ENCODE measurements at places on chromosomes 12 and 14.

DNA sequence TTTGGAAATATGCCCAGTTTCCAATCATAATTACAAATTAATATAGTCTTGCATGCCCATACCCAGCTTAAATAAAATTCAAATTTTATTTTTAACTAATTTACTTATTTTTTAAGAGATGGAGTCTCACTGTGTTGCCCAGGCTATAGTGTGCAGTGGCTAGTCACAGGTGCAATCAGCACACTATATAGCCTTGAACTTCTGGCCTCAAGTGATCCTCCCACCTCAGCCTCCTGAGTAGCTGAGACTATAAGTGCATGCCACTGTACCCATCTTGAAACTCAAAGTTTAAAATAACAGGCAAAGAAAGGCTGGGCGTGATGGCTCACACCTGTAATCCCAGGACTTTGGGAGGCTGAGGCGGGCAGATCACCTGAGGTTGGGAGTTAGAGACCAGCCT, 10.3 kb downstream of the MLH3 start:
- DNase-seq, result no peak

- no peak for DNase-seq
Measured at GRCh38 chr14:90301668-90302090, 30.1 kb downstream of the NRDE2 start.

GRCh38 chr14:100438678-100439592, 115.8 kb downstream of the SLC25A47 start:
- DNase-seq, result no peak

DNA sequence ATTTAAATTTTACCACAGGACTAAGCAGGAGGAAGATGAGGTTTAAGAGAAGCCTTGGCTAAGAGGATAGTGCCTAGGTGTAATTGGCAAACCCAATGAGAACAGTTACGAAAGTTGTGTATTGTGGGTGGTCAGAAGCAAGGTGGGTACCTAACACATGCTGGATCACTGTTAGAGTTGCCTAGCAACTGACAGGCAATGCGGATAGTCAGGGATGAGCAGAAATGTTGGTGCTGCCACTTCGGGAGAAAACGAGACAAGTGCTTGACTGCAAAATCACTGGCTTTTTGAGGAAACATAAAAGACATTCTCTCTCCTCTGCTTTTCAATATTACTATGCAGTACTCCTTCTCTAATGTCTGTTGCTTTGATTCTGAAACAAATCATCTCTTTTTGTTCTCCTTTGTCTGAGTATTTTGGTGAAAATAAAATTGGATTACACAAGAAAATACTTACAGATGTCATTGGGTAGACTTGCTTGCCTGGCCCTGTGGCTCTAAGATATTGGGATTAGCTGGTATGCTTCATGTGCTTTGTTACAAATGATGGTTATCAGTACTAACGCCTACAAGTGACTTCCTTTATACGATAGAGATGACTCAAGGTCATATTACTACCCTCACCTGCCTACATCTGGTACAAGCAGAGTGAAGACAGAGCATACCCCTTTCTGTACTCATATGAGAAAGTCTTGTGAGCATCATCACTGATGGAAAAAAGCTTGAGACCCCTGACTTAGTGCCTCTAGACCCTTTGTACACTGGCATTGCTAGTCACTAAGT, 48.0 kb downstream of the TDP1 start:
- no peak for DNase-seq

GRCh38 chr12:33253178-33253577, 186.4 kb downstream of the SYT10 start:
- no peak for DNase-seq

GRCh38 chr14:65335411-65335947, 77.1 kb upstream of the FUT8 start:
- DNase-seq, result no peak

DNA sequence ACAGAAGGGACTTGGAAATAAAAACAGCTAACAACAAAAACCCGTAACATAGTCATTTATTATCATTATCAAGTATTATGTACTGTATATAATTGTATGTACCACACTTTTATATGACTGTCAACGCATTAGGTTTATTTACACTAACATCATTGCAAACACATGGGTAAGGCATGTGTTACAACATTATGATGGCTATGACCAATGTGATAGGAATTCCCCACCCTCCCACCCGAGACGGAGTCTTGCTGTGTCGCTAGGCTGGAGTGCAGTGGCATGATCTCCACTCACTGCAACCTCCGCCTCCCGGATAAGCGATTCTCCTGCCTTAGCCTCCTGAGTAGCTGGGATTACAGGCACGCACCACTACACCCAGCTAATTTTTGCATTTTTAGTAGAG, 82.6 kb downstream of the ERC1 start:
- no peak for DNase-seq

DNA sequence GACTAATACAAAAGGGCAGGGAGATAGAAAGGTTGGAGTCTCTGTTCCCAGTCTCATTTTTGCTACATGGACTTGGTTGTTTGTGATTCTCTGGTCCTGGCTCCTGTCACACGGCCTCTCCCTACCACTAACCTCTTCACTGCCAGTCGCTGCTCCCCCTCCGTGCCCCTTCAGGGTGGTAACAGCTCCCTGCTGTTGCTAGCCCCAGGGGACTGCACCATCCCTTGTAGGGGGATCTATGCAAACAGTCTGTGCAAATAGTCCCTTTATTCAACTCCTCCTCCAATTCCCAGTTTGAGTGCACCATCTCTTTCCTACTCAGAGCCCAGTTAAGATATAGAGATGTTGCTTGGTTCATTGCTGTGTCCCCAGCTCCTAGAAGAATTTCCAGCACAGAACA, 51.1 kb downstream of the CCDC60 start:
- no peak for DNase-seq
